ENCODE measurements at places on chromosomes 3 and 15. TPM values are rescaled to one million over a fixed set of nuclear protein-coding genes. Genes with fewer than 3 reads are reported as not detected.

GRCh38 chr3:47863391-47864128 is 60.6 kb downstream of the DHX30 start:
- DNase-seq = no peak

DNA sequence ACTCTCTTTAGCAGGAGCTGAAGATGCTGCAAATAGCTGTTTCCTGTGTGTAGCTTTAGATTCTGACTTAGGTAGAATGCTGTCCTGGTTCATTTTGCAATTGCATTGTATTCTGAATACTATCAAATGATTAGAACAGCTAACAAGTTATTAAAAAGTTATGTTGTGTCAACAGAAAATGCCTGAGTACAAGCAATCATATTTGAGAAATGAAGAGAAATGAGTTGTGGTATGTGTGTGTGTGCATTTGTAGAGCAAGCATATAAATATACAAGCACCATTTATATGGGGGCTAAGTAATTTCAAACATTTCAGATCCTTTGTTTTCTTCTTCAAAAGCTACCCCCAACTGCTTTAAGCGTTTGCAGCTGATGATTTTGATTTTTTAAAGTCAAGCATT is 7.8 kb downstream of the ZIC1 start:
- no peak for DNase-seq

The SSUH2 gene
- total RNA-seq = 0.32 TPM

The SPSB4 gene
- total RNA-seq = not detected

The SCN11A gene
- total RNA-seq = 0.05 TPM

DNA sequence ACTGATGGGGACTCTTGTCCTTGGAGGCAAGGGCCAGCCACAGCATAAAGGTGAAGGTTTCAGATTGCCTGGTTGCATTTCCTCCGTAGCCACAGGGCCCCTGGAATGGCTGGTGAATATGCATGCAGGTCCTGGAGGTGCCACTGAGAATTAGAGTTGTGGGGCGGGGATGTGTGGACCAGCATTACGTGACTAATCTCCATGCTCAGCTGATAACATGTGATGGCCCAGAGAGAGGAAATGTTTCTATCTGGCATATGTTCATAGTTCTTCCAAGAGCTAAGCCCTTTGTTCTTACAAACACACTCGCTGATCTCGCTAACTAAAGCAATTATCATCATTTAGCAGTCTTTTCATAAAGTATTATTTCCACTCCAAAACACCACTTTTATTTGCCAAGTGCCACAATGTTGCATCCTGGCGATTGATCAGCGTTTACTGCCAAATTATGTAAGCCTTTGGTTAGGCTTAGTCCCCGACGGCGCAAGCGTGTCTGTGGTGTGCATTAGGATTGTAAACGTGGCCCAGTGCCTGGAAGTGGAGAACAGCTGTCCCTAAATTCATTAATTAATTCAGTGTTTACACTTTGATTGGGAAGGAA is 55.9 kb downstream of the CGNL1 start:
- no peak for DNase-seq

GRCh38 chr3:100131241-100131640 is 16.9 kb upstream of the FILIP1L start:
- DNase-seq = no peak

GRCh38 chr15:88756521-88756920 is 46.7 kb upstream of the ACAN start:
- DNase-seq = no peak

DNA sequence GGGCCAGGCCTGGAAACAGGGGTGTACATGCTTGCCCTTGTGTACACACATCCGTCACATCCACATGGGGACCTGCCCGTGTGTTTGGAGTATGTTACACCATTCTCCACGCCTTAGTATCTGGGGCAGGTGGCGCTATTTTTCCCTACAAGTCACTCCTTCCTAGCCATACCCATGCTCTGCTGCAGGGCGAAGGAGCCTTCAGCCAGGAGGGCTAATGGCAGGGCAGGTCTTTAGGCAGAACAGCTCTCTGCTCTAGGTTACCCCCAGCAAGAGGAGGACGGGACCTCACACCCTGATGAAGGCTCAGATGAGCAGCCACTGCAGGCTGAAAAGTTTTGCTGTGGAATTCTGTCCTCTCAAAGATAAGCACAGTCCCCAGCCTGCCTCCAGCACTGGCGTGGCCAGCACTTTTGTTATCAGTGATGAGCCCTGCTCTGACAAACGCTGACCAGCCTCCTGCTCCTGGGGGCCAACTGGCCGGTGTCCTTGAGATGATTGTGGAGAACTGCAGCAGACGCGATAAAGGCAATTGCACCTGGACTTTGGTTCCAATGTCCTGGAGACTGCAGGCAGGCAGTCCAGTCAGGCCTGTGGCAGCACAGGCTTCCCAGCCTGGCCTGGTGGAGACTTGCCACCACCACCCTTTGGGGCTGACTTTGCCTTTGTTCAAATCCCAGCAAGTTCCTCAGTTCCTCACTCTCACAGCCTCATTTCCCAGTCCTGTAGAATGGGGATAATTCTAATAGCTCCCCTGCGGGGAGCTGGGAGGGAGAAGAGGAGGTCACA is 19.8 kb upstream of the PIGZ start:
- no peak for DNase-seq

GRCh38 chr3:151452368-151452767 is 8.5 kb downstream of the IGSF10 start:
- DNase-seq = no peak

The MUC20 gene
- total RNA-seq = 3.5 TPM

DNA sequence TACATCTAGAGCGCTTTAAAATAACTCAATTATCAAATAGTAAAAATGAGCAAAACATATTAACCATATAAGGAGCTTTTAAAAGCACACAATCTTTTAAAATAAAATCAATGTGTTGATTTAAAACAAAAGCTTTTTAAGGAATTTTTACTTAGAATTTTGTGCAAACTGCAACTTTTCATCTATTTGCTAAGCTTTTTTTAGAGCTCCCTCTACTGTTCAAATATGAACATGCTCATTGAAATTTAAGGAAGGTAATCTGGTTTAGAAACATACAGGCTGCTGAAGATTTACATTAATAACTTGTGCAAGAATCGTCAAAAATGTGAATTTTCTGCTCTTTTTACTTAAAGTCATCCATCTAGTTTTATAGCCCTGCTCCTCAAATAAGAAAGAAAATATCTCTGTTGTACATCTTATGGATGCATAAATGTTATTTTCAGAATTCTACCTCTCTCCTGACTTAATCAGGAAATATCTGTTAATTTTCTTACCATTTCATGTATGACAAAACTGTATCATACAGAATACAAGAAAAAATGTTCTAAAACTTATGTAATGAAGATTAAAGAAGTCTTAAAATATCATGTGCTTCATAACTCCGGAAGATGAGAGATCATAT is 469.4 kb upstream of the ROBO2 start:
- DNase-seq = no peak

- DNase-seq = peak; percentile 12
Measured at GRCh38 chr3:177893331-177893730, 642.9 kb upstream of the KCNMB2 start.

The NR2C2 gene
- total RNA-seq = 45.2 TPM

The CTXN2 gene
- not detected for total RNA-seq

The PTX3 gene
- total RNA-seq = 217 TPM

DNA sequence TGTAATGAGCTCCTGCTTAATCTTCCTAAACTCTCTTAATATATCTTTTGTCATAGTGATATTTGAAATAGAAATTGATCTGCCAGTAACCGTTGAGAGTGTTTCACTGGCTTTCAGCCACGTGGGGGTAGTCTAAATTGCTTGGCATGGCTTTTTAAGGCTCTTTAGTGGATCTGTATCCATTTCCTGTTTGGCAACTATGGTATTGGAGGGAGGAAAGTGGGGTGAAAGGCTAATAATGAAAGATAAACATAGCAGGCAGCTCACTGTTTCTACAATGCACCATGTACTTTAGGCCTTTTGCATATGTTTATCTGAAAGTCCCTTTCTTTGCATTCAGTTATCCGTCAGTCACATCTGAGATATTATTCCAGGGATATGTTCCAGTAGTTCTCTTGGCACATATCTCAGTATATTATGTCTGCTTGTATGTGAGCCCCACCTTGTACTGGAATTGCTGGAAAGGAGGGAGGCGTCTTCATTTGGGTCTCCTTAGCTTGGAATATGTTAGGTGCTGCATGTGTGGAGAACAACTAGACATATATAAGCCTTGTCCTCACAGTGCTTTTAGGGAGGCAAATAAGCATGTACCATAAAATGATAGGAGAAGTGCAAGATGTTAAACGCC is 10.8 kb downstream of the TOPAZ1 start:
- no peak for DNase-seq

DNA sequence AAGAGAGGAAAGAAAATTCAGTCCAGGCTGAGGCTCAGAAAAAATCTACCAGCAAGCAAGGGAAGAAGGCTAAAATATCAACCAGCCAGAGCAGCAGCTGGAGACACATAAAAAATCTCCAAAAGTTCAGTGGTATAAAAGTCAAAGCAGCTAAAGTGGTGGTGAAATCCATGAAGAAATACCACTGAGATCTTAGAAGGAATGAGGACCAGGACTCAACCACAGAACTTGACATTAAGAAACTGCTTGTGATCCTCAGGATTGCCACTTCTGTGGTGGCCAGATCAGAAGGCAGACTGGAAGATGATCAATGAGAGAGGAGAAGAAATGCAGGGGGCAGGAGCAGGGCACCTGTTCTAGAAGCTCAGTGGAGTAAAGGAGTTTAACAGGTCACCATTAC is 22.5 kb downstream of the CNTN3 start:
- no peak for DNase-seq

DNA sequence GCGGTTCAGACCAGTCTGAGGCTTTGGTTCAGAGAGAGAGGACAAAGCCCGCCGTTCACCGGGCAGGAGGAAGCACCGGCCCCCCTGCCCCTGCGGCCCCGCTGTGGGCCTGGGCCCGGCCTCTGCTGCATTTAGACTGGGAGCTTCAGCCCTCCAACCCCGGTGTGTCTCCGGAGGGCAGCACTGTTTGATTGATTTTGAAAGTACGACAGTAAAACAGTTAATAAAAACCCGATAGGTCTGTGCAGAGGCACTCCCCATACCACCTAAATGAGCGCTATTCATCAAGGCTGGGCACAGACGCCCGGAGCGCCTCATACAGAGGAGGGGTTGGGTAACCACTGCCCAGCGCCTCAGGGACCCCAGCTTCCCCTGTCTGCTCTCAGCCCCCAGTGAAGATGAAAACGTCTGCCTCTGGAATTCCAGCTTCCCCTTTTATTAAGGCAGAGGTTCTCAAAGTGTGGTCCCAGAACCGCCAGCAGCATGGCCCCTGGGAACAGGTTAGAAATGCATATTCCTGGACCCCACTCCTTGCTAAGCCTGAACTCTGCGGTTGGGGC is 256.7 kb upstream of the TLE3 start:
- no peak for DNase-seq

The MKRN2OS gene
- total RNA-seq = 0.37 TPM

GRCh38 chr3:142597906-142598305 is 1.7 kb downstream of the PLS1 start:
- DNase-seq = peak; percentile 27

The CYP1A1 gene
- total RNA-seq = not detected

GRCh38 chr15:44102675-44103254 is 92.3 kb downstream of the FRMD5 start:
- peak; percentile 77 for DNase-seq

The TNK2 gene
- total RNA-seq = 75.8 TPM

- no peak for DNase-seq
Measured at GRCh38 chr3:174792864-174793263, 66.3 kb upstream of the NAALADL2 start.

The EPHB3 gene
- 4.0 TPM for total RNA-seq

The KIF15 gene
- total RNA-seq = 5.6 TPM

The LMAN1L gene
- total RNA-seq = not detected

GRCh38 chr15:60840306-60840702 is 361.4 kb upstream of the ICE2 start:
- peak; percentile 27 for DNase-seq

The RAD51 gene
- total RNA-seq = 6.1 TPM

DNA sequence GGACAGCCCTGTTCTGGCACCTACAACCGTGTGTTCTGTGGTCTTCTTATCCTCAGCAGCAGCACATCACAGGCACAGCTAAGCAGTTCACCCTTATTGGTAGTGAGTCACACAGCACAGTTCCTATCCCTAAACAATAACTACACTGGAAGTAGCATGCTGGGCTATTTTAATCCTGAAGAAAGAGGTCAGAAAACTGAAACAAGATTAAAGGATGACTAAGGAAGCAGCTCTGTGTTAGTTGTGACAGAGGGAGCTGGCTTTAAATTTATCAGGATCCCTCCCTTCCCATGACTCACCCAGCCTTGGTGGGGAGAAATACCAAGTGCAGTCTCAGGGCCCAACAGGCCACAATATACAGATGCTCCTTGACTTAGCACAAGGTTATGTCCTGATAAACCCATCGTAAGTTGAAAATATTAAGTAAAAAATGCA is 144.3 kb downstream of the ERC2 start:
- peak; percentile 76 for DNase-seq

The HCLS1 gene
- 1.6 TPM for total RNA-seq

Data from MCF 10A (cell line).